ENCODE measurements at places on chromosomes 4 and X.

- no peak for ATAC-seq
Observed at GRCh38 chr4:186727977-186728519, 4.4 kb upstream of the FAT1 start.

DNA sequence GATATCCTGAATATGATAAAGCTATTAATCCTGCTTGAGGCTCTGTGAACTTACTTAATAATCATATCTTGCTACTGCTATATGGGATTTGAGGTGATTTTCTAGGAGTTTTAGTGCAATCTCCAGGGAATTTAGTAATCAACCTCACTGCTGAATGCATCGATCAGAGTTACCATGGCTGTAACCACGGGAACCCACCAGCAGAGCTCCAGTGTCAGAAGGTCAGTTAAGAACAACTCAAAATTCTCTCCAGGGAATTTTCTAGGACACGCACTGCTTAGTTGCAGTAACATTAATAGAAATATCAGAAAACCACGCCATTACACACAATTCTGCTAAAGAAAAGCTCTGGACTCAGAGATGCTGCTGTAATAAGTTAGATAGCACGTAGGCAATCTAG lies 1477.2 kb upstream of the TENM3 start:
- ATAC-seq = no peak

DNA sequence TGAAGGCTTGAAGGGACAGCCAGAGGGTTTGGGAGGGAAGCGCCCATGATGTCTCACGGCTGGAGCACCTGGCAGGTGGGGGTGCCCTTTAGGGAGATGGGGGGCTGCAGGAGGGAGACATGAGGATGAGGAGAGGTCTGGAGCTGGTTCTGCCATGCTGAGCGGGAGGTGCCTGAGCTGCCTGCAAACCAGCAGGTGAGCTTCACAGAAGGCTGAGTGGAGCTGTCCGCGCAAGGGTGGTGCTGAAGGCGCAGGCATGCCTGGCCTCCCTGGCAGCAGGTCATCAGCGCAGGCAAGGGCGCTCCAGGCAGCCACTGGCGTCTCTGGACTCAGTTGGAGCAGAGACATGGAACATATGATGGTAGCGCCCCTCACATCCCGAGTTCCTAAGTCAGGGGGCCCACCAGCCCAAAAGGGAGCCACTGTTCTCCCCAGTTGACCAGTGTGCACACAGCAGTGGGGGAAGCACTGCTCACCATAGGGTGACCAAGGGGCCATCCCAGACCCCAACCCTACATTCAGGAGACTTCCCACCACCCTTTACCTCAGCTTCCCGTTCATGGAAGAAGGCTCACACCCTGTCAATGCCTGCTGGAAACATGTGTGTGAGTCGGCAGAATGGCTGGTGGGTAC lies 25.8 kb downstream of the ADRA2C start:
- ATAC-seq = no peak

GRCh38 chr4:188282471-188283232 lies 143.4 kb downstream of the TRIML1 start:
- no peak for ATAC-seq

DNA sequence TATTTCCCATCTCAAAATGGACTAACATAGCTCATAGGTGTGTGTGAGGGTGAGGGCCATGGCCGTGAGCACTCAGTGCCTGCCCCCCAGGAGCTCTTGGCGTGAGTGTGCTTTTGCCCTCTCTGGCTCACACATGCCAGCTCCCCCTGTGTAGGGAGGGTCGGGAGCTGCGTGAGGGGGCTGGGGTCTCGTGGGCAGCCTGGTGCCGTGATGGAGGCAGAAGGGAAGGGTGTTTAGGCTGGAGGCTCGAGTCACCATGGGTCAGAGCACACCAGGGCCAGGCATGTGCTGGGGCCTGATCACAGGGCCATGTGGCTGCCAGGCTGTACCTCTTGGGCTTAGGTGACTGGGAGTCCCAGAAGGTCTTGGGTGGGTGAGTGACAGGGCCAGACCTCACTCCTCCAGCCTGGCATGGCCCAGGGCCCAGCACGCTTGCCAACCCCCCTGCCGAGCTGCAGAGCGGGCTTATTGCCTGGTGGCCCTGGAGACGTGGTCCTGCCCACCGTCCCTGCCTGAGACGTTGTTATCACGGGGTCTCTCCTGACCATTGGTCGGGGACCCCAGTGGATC lies 44.0 kb downstream of the ADRA2C start:
- ATAC-seq = no peak

GRCh38 chr4:14257903-14258302 lies 630.4 kb upstream of the BOD1L1 start:
- no peak for ATAC-seq

DNA sequence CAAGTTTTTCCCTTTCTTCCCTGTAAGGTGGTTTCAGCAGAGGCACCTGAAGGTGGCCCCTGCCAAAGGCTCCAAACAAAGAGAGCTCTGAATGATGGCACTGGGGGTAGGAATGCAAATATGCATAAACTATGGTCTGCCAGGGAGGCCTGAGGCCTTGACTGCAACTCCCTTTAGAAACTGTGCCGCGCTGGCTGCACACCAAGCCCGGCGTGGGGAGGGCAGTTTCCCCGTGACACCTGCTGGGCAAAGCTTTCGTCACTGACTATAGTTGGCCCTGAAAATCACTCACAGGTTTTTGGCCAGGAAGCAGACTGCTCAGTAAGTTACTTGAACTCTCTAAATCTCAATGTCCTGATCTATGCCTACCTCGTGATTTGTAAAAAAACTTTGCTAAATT lies 97.8 kb upstream of the ATOH1 start:
- ATAC-seq = no peak

GRCh38 chr4:176439611-176440010 lies 119.8 kb downstream of the SPCS3 start:
- ATAC-seq = no peak

GRCh38 chr4:152536545-152537182 lies 772 bp upstream of the FBXW7 start:
- ATAC-seq = peak; percentile 45

- no peak for ATAC-seq
Observed at GRCh38 chr4:190017357-190018200, 9.5 kb downstream of the FRG2 start.

DNA sequence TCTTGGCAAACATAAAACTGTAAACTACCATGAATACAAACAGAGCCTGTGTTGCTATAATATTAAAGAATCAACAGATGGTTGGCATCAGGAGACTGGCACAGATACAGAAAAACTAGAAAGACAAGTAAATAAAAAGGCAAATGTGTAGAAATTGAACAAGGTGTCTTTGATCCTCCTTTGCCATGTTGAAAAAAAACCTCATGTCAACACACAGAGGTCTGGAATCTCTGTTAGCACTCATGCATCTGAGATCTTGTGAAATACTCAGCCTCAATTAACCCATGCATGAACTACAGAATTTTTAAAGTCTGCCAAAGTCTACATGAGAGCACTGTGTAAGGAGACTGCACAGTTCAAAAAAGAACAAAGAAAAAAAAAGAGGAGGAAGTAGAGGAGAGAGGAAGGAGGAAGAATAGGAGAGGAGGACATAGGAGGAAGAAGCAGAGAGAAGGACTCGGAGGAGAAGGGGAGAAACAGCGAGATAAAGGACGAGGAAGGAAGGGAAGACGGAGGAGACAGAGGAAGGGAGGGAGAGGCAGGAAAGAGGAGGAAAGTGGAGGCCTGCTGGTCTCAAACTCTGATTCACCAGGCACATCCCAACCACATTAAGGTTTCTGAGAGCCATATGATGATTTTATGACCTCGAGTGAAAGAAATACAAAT lies 52.8 kb downstream of the PRDM5 start:
- no peak for ATAC-seq

DNA sequence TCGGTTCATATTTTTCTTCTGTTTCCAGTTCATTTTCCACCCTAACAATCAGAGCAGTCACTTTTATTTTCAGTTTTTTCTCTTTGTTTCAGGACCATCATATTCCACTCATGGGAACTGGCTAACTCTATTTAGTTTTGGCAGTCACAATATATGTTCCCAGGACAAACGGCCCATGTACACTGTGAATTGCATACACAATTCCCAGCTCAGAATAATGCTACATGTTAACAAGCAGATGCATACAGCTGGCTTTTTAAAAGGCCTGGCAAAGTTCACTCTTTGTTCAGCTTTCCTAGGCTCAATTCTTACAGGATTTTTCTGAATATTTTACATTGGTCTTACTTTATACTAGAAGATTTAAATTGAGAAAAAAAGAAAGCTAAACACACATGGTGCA lies 224.9 kb downstream of the ANKRD50 start:
- no peak for ATAC-seq

GRCh38 chrX:7852166-7852565 lies 9.2 kb downstream of the VCX start:
- no peak for ATAC-seq

- no peak for ATAC-seq
Observed at GRCh38 chrX:38937926-38938325, 136.7 kb downstream of the MID1IP1 start.

GRCh38 chr4:173489514-173489913 lies 40.5 kb downstream of the HAND2 start:
- no peak for ATAC-seq

DNA sequence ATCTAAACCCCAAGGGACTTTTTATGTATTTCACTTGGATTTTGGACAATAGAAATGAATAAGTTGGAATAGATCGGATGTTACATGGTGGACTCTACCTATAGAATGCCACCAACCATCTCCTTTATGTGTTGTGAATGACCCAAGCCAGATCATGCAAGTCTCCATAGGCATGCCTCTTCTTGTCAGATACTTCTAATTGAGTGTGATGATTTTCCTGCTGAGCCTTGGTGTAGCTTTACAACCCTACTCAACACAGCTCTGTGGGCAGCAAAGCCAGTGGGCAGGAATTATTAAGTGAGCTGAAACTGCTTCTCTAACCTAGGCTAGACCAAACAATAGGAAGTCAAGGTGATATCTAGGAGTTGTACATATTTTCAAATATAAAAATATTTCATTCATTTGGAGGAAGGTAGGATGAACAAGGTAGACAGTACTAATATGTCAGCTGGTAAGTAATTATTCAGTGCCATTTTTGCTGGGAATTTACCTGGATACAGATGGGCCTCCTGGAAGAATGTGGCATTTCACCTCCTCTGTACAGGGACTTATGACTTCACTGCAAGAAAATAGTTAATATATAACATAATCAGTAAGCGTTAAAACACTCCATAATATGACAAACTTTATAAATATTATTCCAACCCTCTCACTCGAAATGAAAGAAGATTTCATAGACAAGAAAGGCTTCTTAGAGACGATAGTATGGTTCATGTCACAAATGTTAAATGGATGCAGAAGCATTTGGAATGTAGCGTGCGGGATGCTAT lies 298.0 kb upstream of the FAT1 start:
- ATAC-seq = no peak

GRCh38 chrX:31291131-31291530 lies 219.3 kb upstream of the FTHL17 start:
- ATAC-seq = no peak

DNA sequence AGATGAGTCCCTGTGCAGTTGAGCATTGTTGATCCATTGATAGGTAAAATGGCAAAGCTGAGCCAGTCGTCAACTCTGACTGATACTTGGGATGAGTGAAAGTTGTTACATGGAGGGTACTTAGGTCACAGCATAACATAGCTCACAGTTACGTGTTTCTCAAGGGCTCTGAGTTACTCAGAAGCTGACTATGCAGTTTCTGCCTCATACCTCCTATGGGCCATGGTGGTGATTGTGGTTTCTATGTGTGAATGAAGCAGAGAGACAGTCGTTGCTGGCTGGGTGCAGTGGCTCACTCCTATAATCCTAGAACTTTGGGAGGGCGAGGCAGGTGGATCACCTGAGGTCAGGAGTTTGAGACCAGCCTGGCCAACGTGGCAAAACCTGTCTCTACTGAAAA lies 30.8 kb downstream of the FRMPD3 start:
- no peak for ATAC-seq

- no peak for ATAC-seq
Observed at GRCh38 chrX:113726466-113726865, 857.4 kb upstream of the HTR2C start.
